HAP-1 (cell line): ENCODE measurements at places on chromosomes 6 and 20.

DNA sequence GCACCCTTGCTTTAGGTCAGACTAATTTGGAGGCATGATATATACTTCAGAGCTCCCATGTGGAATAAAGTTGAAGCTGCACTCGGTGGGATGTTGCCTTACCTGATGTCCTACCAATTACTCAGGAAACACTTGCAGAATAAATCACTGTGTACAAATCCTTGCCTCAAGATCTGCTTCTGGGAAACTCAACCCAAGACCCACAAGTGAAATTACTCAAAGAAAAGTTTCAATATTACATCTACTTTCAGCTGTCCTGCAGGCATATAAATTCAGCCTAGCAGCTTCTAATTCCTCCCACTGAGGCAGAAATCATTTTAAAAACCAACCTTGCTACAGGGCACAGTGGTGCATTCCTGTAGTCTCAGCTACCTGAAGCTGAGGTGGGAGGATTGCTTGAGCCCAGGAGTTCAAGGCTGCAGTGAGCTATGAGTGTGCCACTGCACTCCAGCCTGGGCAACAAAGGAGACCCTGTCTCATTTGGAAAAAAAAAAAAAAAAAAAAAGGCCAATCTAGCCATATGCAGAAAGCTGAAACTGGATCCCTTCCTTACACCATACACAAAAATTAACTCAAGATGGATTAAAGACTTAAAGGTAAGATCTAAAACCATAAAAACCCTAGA is 20.7 kb upstream of the DCDC2 start:
- DNase-seq, result no peak

DNA sequence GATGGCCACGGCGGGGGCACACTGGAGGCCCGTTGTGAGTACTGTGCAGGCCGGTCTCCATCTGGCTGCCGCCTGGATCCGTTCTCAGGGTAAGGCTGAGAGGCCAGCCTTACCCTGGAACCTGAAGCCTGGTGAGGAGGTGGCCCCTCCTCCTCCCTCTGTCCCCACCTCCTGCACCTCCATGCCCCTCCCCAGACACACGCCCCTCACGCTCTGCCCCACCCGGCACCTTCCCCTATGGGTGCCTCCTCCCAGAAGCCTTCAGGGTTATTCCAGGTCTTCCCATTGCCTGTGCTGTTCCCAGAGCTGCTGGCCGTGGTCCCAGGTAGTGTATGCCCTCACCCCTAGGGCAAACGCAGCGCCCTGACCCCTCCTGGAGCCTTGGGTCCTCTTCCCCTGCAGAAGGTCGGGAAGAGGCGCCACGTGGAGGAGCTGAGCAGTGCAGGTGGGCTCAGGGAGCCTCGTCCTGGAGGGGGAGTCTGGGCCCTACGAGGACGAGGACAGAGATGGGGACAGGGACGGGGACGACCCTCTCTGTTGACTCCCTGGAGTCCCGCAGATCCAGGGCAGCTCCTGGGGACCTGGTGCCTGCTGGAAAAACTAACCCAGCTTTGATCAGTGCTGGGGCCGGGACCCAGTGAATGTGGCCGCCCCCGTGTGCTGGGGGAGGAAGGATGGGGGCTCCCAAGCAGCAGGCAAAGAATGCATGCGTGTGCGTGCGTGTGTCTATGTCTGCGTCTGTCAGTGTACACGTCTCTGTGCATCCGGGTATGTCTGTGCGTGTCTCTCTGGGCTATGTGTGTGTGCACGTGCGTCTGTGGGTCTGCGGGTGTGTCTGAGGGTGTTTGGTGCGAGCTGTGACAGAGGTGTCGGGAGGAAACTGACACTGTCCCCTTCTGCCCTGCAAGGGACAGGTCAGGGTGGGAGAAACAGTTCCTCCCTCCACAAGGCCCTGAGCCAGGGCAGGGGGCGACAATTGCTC is 8.2 kb upstream of the HRH3 start:
- no peak for DNase-seq

DNA sequence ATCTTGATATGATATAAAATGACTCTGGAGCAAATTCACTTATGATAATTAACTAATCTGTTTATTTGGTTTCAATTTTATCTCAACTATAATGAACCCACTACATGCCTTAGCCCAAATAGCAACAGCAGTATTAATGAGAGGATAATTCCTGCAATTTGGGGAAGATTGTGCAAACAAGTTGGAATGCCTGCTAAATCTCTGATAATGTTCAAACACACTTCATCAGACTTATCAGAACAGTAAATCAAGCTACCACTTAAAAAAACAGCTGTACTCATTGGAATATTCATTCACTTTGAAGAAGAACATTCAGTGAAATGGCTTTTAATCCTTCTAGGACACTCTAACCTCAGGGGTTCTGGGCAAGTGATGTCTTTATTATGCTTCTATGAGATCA is 85.4 kb downstream of the CBLN4 start:
- DNase-seq, result no peak

DNA sequence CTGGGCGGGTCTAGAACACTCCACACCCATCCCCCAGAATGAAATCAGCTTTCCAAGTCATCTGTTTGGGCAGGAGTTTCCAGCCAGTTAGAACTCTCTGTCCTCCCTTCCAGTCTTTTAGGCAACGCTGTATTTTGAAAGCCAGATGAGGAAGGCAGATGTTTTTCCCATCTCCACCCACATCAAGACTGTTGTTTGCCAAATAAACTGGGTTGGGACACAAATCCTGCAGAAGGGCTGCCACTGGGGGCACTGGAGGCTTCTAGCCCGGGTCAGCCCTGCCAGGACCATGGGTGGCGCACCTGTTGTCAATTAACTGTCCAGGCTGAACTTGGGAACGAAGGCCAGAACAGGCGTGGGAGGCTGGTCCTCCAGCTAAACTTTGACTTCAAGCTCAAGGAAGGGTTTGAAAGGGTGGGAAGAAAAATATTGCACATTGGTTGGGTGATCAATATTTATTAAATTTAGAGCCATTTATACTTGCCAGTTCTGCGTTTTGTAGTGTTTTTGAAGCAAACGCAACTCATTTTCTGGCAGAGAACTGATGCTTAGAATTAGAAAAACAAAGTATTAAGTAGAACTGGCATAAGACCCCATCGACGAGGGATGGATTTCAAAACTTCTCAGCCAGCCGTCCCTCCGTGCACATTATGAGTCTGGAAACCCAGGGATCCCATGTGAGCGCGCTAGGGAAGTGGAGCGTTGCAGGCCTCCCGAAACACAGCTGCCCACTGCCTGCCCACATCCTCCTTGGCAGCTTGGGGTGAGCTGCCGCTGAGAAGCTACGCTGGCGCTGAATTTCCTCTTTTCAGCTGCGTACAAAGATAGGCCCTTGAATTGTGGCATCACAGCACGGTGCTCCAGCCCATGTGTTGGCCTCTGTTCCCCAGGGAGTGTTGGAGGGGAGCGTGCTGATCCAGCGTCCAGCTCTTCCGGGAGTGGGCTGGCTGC is 297.4 kb downstream of the QKI start:
- no peak for DNase-seq

DNA sequence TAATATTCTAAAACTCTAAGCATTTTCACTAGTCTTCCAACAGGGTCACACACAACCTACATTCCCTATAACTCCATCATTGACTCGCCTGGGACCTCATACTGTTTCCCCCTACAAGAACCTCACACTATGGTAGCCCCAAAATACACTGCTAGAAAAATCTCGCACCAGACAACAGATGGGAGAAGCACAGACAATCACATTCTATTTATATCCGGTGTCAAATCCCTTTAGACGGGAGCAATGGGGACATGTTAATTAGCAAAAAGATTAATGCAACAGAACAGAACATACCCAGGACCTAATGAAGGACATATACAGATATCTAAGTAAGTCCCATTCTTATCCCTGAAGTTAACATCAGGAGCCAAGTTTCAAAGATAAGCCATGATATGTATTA is 33.6 kb downstream of the TMX4 start:
- no peak for DNase-seq

DNA sequence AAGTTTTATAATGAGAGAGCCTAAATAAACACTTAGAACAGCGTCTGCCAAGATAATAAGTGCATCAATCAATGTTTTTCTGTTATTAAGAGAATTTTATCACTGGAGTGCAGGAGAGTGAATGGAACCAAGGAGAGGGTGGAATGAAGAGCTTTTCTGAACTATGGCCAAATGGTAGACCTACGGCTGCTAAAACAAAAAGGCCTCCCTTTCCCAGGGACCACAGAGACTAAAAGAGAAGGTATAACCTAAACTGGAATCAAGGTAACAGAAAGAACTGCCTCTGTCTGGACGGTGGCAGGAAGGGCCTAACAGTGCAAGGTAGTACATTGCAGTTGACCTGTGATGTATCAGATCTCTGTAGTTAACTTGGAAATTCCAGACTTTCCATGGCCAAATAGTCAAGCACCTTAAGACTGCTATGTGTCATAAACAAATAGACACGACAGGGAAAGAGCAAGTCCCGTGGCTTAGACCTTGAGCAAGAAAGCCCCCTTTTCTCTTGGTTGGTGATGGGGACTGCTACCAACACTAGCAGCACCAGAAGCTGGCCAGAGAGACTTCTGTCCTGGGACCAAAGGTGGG is 5.5 kb downstream of the CNKSR3 start:
- no peak for DNase-seq

DNA sequence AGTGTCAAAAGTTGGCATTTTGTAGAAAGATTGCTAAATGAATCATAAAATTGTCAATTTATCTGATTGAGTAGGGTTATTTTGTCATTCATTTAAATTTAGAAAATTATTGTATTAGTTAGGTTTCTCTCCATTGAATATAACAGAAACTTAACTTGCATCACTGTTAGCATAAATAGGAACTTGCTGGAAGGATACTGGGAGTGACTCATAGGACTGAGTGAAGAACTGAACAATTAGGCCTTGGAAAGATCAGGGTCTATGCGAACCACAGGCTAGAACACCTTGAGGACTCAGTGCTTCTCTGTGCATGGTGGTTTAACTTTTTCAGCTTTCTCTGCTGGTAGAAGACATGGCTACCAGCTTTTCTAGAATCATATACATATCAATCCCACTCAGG is 67.7 kb upstream of the IFNGR1 start:
- no peak for DNase-seq
